ENCODE measurements at places on chromosomes 3 and 15.

GRCh38 chr15:48402427-48403177 lies 71.4 kb downstream of the DUT start:
- no peak for DNase-seq

GRCh38 chr15:74314795-74315438 lies 52.5 kb downstream of the CYP11A1 start:
- DNase-seq = no peak

- DNase-seq = peak; percentile 15
Measured at GRCh38 chr3:123559040-123559861, 25.6 kb downstream of the HACD2 start.

DNA sequence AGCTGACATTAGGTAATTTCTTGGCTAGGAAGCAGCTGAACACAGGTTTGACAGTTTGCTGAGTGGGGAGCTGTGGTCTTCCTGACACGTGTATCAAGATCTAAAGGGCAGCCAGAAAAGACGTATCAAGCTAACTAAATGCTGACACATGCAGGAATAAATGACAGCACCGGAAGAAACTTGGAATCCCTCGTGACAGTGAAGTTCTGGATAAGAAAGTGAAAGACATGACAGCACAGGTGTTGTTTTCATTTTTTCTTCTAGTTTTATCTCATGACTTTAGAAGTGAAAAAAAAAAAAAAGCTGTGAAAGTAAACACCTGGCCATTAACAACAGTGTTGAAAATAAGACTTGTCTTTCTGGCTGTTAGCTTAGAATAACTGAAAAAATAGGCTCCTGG lies 48.7 kb downstream of the FGF7 start:
- DNase-seq = no peak

GRCh38 chr3:89025185-89025584 lies 82.2 kb upstream of the EPHA3 start:
- peak; percentile 19 for DNase-seq

- DNase-seq = no peak
Measured at GRCh38 chr3:145058483-145058882, 1086.9 kb downstream of the DIPK2A start.

- no peak for DNase-seq
Measured at GRCh38 chr15:60043744-60044435, 39.8 kb downstream of the FOXB1 start.

Measured in amniotic stem cell (primary cell).